ENCODE measurements at places on chromosomes 6 and 20.

GRCh38 chr20:38424401-38424800 is 10.7 kb downstream of the SNHG17 start:
- DNase-seq: no peak

- DNase-seq: no peak
Measured at GRCh38 chr6:11025921-11026635, 18.0 kb downstream of the ELOVL2 start.

GRCh38 chr6:10421158-10421920 is 6.5 kb upstream of the TFAP2A start:
- DNase-seq: no peak

DNA sequence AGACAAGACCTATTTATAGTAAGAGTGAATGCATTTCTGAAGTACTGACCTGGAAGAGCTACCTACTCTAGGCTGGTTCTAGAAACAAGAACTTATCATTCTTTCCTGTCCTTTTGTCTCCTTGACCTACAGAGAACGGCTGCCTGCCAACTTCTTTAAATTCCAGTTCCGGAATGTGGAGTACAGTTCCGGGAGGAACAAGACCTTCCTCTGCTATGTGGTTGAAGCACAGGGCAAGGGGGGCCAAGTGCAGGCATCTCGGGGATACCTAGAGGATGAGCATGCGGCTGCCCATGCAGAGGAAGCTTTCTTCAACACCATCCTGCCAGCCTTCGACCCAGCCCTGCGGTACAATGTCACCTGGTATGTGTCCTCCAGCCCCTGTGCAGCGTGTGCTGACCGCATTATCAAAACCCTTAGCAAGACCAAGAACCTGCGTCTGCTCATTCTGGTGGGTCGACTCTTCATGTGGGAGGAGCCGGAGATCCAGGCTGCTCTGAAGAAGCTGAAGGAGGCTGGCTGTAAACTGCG is 8.3 kb downstream of the APOBEC2 start:
- no peak for DNase-seq

DNA sequence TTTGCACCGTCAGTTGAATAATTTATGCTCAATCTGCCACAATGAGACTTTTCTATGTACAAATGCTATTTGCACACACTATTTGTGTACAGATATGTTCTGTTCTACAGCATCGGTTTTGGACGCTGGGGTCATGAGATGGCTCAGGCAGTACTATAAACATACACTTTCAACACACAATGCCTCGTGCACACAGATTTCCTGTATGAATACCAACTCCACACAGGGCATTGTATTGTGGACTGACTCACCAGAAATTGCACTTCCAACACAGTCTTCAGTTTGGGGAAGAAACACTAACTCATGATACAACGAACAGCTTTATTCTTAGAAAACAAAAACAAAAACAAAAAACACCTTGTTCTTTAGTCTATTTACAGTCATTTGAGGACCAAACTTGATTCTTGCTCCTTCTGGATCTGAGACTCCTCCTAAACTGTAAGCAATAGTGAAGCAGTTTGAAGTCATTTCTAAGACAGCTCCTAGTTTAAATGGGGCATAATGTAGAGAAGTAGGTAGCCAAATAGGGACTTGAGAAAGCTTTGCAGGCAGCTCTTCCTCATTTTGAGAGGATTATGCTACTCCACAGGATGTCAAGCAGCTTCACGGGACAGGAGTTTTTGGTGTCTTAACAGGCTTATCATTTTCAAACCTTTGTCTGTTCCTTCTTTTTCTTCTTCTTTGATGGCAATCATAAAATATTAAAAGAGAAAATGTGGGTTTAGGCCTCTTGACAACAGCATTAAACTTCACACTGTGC is 33.7 kb downstream of the GJA10 start:
- no peak for DNase-seq

GRCh38 chr6:21273451-21273850 is 320.1 kb upstream of the SOX4 start:
- DNase-seq: no peak

DNA sequence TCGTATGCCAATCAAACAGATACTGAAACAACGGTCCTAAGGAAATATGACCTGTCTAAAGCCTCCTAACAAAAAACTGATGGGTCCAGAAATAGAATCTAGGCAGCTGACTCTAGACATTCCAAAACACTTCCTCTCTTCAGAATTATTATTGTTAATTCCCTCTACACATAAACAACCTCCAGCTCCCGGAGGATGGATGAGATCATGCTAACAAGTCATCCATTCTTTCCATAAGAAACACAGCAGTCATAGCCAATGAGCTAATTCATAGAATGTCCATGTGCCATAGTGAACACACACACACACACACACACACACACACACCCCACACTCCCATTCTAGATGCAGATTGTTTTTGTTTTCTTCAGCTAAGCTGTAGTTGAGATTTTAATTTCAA is 44.3 kb downstream of the HDGFL1 start:
- peak; percentile 56 for DNase-seq

GRCh38 chr6:73036689-73037088 is 188.6 kb downstream of the KHDC1L start:
- no peak for DNase-seq
